K562 (cell line): ENCODE measurements at places on chromosomes 5 and 9. TPM values are rescaled to one million over a fixed set of nuclear protein-coding genes. Genes with fewer than 3 reads are reported as not detected.

GRCh38 chr5:177134697-177135225 lies 1.2 kb downstream of the NSD1 start:
- no peak for DNase-seq

GRCh38 chr5:161002571-161003074 lies 150.6 kb upstream of the ATP10B start:
- no peak for DNase-seq

- no peak for DNase-seq
Observed at GRCh38 chr9:2209400-2209799, 194.3 kb downstream of the SMARCA2 start.

DNA sequence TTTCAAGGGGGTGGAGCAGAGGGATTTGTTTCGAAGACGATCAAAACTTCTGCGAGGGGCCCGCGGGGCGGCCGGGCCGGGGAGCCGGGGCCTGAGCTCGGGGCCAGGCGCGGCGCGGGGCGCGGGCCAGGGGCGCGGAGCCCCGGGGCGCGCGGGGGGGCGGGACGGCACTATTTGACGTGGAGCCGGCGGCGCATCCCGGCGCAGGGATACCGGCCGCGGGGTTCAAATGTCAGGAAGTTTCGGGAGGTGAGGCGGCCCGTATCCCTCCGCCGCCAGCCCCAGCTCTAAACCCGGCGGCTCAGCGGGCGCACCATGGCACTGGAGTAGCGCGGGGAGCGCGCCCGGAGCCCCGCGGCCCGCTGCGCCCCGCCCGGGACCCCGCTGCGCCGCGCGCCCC lies at the start of gene LMX1B:
Gene LMX1B, plus strand, starts transcription at position 278 of the 400 bp plus-strand sequence. CDS start 522 bp downstream, outside the sequence.
- DNase-seq, result no peak

- DNase-seq, result no peak
Observed at GRCh38 chr5:157877821-157878220, 18.9 kb upstream of the CLINT1 start.

DNA sequence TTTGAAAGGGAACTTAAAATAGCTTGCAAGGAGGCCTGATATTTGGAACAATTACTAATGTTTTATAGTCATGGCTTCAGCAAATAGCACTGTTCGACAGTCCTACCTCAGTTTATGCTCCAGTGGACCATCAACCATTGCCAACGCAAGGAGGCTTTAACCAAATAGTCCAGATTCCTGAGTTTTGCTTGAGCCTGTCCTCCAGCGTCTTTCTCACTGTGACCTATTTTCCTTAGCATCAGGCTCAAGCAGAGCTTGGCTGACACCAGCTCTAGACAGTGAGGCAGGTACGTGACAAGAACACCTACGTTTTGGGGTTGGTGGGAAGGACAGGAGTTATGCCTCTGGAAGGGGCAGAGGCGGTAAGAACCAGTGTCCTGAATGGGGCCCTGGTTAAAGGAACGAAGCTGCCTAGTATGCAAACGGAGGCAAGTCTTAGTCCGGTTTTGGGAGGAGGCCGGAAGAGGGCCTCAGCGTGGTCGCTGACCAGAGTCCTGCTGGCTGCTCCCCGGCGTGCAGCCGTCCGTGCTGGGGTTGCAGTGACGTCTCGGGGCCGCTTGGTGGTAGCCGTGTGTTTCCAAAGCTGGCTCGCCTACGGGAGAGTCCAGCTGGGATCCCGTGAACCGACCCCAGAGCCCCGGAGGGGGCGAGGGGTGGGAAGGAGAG lies 998 bp upstream of the FGF18 start:
- peak; percentile 86 for DNase-seq

GARIN3 gene
- polyA plus RNA-seq, result not detected in 2 replicates

CCT5 gene
- 798 and 941 TPM in 2 replicates for polyA plus RNA-seq
